ENCODE measurements at places on chromosomes 6 and 20.

GRCh38 chr6:110628330-110628729, 151.9 kb upstream of the SLC22A16 start:
- no peak for DNase-seq

DNA sequence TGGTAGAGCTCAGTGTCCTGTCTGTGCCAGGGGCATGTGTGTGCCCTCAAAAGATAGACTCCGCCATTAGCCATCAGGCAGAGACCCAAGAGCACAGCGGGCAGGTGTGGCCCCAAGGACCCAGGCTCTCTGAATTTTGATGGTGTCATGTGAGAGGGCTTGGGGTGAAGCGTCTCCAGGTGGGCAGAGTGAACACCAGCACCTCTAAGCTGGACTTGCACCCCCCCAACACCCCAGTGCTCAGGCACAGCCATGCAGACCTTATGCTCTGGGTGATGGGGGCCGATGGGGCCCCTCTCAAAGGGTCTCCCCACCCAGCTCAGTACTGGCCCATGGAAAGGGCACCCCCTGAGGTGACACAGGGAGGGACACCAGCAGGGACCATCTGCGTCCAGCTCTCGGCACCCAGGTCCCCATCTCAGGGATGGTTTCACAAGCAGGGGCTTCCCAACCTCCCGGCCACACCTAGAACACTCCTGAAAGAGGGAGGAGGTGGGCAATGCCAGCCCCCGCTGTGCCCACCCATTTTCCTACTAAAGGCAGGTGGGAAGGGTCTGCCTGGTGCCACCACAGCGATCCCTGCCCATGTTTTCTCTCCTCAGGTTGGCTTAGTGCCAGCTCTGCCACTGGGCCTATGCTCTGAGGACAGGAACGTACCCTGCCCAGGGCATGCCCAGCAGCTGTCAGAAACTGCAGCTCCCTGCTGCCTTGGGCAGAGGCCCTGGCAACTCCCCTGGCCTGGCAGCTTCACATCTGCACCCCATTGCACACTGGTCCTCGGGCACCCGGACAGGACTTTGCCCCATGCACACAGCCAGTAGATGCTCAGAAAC, 3.5 kb downstream of the CST7 start:
- no peak for DNase-seq

GRCh38 chr20:24812373-24812772, 136.7 kb upstream of the CST7 start:
- DNase-seq, result no peak

DNA sequence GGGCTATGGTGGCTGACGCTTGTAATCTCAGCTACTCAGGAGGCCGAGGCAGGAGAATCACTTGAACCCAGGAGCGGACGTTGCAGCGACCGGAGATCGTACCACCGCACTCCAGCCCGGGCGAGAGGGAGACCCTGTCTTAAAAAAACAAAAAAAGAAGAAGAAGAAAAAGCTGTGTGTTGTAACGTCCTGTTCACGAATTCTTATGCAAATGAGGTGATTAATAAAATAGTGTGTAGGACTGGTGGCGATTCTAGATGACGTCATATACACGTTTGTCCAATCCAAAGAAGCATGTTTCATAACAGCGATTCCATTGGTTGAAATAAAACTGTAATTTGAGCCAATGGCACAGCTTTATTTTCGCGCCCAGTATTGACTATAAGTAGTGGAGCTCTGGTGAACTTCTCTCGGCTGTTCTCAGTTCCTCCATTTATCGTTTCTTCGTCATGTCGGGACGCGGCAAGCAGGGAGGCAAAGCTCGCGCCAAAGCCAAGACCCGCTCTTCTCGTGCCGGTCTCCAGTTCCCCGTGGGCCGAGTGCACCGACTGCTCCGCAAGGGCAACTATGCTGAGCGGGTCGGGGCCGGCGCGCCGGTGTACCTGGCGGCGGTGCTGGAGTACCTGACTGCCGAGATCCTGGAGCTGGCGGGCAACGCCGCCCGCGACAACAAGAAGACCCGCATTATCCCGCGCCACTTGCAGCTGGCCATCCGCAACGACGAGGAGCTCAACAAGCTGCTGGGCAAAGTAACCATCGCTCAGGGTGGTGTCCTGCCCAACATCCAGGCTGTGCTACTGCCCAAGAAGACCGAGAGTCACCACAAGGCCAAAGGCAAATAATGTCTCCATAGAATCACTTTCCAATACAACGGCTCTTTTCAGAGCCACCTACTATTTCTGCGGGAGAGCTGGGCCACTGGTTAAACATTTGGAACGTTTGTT, 47.0 kb downstream of the OR2B2 start:
- DNase-seq, result peak; percentile 93

DNA sequence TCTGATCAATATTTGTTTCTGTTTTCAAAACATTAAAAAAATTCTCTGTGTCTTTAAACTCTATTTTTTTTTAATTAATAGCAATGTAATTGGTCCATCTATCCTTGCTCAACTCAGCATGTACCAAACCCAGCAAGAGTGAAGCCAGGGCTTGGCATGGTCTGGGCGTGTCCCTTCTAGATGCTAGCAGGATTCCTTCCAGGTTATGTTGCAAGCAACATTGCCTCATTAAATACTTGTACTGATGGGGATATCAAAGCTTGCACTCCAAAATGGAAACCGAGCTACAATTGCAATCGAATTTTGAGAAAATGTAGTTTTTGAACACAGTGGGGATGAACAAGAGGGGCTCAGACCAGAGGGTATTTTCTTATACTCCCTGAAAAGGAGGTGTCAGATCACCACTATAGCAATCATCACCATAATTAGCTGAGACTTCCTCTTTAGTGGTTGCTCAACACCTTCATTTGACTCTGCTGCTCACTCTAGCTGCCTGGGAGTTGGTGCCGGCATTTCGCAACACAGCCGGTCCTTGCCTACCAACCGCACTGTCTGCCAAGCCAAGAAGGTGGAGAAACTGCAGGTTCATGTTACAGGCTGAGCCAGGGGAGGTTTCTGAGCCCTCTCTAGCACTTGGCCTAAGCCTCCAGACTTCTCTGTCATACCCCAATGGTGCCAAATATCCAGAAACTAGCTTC, 67.8 kb upstream of the RALGAPA2 start:
- DNase-seq, result peak; percentile 21

GRCh38 chr6:49110916-49111315, 352.1 kb downstream of the MMUT start:
- no peak for DNase-seq

- no peak for DNase-seq
Measured at GRCh38 chr6:105300090-105300489, 102.8 kb downstream of the PREP start.

- DNase-seq, result peak; percentile 54
Measured at GRCh38 chr6:134111062-134111677, 58.7 kb upstream of the SLC2A12 start.

DNA sequence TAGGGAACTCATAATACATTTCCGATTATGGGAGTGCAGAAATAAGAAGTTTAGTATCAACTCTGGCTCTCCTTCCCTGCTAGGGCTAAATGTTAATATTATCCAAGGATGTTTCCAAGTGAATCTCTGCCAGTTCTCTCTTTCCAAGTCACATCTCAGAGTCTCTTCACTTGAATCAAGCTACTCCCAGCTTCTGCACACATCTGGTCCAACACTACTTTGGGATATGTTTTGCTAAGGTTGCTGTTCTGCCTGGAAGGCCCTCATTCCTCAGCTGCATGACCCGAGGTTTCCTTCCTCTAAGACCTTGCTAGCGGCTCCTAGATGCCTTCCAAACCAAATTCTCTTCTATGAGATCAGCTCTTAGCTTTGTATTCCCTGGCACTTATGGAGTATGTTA, 331.8 kb downstream of the GJA1 start:
- DNase-seq, result no peak

GRCh38 chr6:5181510-5182317, 79.0 kb downstream of the LYRM4 start:
- DNase-seq, result no peak

- no peak for DNase-seq
Measured at GRCh38 chr20:58638467-58639181, 12.5 kb upstream of the STX16 start.

Data from NCI-H1436 (cell line).